ENCODE measurements at places on chromosomes 13 and 19.
A peak's percentile ranks its signal among the peaks of the same experiment; 100 is the strongest.

DNA sequence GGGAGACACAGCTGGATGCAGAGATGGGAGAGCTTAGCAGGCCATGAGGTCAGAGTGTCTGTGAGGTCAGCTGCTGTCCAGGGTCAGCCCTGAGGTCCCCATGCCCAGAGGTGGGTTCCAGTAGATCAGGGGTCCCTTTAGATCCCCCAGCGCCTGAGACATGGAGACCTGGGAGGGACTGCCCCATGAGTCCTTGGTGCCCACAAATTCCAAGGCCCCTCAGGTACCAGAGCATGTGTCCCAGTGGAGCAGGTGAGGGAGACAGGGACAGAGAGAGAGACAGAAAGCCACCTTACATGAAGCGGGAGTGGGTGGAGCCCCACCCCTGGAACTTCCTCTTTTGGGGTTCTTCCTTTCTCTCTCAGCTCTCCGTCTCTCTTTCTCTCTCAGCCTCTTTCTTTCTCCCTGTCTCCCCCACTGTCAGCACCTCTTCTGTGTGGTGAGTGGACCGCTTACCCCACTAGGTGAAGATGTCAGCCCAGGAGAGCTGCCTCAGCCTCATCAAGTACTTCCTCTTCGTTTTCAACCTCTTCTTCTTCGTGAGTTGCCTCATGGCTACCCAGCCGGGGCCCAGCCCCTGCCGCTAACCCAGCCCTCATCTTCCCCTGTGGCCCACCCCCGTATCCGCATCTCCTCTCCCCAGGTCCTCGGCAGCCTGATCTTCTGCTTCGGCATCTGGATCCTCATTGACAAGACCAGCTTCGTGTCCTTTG is at the start of gene CD37:
Gene CD37, plus strand, starts transcription at position 336 of the 713 bp plus-strand sequence. Its CDS starts 135 bp downstream, at position 471.
- no peak for DNase-seq

DNA sequence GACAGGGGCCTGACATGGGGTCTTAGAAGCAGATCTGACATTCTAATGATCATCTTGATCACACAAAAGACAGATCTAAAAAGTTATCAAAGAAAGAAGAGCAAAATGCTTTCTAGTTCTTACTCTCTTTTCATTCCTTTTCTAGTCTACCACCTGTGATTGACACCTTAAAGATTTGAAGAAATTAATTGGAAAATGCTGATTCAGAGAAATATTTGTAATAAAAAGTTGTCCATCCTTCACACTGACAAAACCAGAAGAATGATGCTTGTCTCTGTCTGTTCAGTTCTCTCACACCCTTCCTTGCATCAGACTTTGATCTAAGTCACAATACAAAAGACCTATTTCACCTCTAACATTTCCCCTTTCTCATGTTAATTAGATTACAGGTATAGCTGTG is 182.4 kb downstream of the RAP2A start:
- no peak for DNase-seq

DNA sequence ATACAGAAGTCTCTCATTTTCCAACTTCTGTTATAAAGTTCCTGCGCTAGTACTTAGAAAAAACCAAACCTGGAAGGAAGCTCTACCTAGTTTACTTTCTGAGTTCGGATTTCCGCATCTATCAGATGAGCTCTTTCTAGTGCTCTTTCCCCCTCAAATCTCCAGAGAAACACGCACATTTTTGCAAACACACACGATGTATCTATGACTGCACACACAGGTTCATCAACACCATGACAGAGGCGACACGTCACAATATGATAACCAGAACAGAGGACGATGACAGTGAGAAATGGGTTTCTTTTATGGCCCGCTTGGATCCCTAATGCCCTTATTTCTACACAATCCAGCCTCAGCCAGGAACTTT is 629 bp upstream of the LRRC63 start:
- no peak for DNase-seq

- no peak for DNase-seq
Observed at GRCh38 chr19:18297308-18297707, 15.9 kb upstream of the JUND start.

DNA sequence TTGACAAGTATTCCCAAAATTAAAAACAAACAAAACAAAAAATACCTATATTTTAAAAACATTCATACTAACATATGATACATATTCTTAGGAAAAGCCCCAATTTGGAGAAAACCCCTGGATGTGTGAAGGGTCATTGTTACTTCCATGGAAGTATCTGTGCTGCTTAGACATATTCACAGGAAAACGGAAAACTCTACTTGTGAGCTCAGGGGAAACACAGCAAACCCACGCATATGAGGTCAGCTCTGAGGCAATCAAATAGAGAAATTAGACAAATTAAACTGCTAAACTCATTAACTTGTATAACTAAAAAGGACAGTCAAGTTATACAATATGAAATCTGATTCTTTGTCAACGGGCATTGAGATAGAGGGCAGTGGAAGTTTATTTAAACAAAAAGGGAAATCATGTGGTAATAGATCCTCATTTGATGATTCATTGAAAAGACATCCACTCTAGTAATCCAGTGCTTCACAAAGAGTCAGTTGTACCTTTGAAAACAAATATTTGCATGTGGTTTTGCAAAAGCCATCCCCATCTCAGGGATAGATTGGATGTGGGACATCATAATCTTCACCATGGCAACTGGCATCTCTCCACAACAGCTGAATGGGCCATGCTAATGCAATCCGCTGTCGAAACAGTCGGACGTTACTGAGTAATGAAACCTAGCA is 423.4 kb downstream of the ITGBL1 start:
- peak; percentile 45 for DNase-seq

- no peak for DNase-seq
Observed at GRCh38 chr13:58704953-58705352, 1073.4 kb downstream of the PCDH17 start.

GRCh38 chr19:48644839-48645619 is 958 bp downstream of the CA11 start:
- peak; percentile 57 for DNase-seq

DNA sequence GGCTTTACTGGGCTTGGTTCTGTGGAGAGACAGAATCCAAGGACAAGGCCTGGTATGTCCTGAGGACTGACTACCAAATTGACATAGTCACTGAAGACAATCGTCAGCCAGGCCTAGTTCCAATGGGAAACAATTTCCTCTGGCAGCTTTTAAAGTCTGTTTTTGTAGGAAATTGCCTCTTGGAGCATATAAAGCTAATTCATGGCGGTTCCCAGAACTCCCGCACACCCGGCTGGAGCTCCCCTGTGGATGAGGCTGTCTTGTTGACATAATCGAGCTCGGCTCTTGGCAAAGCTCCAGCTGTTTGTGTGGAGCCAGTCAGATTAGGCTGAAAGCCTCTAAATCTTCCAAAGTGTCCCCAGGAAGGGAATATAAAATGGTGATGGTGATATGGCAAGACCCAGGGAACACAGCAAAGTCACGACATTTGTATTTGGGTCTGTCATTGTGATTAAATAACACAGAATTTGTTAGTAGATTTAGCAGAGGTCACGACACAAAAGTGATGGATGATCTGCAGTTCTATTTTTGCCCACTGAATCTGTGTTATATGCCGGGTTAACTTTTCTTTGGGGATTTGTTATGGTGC is 395.0 kb downstream of the PCDH9 start:
- no peak for DNase-seq

DNA sequence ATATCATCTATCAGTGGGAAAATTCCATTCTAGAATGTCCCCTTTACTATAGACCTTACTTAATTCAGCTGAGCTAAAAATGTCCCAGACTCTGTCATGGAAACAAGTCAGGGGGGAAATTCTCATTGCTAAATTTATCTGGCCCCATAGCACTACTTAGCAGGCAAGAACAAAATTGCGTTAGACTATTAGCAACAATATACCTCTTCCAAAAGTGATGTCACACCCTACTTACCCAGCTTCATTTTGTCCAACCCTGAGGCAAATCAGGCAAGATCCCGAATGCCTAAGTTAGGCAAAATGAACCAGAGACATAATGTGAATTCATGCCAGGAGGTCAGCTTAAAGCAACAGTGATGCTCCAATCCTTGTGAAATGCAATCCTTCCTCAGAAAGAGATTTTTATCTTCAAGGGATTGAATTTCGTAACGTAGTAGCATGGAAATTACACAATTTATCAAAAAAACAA is 93.7 kb downstream of the FRY start:
- DNase-seq: peak; percentile 61

- DNase-seq: no peak
Observed at GRCh38 chr13:66532845-66533244, 697.3 kb downstream of the PCDH9 start.

- no peak for DNase-seq
Observed at GRCh38 chr19:275958-276646, 15.1 kb downstream of the PLPP2 start.

DNA sequence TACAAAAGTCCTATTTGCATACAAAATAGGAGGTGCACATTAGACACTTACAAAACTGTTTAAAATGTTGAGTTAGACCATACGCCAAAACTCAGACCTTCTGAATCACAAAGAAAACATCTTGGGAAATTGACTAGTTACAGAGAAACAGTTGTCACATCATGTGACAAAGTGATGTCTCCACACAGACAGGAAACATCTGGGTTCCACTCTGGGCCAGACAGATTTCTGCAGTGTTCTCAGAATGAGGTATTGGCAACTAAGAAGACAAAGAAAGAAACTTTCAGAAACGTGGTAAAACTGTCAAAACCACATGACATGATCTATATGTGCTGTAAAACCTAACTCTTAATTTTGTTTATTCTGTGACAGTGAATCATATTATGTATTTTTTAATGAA is 6.7 kb downstream of the ZNF793 start:
- DNase-seq: no peak

DNA sequence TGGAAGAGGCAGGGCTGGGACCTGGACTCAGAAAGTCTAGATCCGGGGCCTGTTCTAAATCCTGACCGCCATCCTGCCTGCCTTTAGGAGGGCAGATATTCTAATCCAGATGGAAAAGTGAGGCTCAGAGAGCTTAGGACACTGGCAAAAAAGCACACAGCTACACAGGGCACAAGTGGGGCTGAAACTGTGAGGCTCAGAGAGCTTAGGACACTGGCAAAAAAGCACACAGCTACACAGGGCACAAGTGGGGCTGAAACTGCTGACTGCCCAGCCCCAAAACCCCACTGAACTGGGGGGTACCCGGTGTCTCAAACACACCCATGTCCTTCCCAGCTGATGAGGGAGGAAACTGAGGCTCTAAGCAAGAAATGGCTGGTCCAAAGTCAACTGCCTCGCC is 2.0 kb downstream of the AKT1S1 start:
- DNase-seq: no peak

- no peak for DNase-seq
Observed at GRCh38 chr13:33186861-33187291, 98.7 kb downstream of the STARD13 start.

GRCh38 chr19:3062165-3063105 is at the start of gene TLE5:
Gene TLE5, minus strand, starts transcription at chr19:3062495. Its CDS starts 295 bp downstream, at chr19:3062200.
- no peak for DNase-seq

- DNase-seq: peak; percentile 75
Observed at GRCh38 chr13:92769046-92769445, 457.6 kb upstream of the GPC6 start.

GRCh38 chr19:7862413-7862951 is 11.7 kb downstream of the PRR36 start:
- no peak for DNase-seq

DNA sequence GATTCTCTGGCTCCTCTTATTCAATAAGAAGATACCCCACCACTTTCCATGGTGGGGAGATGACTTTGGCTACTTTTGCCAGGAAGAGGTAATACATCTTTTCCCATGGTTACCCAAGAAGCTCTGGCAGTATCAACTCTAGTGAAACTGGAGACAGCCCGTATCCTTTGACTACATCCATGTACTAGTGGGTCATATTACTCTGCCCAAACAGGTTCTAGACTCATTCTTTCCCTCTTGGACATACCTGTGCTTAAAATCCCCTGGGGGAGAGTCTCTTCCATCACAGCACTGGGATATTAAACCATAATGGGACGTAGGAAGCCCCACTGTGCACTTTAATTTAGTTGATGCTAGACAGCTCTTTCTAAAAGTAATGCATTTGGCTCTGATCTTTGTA is 144.7 kb upstream of the KLF12 start:
- DNase-seq: no peak

DNA sequence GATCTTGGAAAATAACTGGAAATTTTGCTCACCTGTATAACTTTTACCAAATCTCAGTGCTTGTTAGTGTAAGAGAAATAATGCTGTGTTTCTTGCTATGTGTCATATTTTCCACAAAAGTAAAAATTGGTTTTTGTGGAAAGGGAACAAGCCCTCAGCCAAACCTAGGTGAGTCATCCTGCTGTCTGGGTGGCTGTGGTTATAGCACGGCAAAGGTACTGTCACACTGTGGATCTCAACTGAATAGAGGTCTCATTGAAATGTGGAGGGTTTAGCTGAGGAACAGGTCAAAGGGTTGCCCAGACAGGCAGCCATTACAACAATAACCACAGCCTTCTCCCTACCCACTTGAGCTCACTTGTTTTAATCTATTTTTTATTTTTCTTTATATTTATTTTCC is 338.8 kb upstream of the DACH1 start:
- DNase-seq: no peak

DNA sequence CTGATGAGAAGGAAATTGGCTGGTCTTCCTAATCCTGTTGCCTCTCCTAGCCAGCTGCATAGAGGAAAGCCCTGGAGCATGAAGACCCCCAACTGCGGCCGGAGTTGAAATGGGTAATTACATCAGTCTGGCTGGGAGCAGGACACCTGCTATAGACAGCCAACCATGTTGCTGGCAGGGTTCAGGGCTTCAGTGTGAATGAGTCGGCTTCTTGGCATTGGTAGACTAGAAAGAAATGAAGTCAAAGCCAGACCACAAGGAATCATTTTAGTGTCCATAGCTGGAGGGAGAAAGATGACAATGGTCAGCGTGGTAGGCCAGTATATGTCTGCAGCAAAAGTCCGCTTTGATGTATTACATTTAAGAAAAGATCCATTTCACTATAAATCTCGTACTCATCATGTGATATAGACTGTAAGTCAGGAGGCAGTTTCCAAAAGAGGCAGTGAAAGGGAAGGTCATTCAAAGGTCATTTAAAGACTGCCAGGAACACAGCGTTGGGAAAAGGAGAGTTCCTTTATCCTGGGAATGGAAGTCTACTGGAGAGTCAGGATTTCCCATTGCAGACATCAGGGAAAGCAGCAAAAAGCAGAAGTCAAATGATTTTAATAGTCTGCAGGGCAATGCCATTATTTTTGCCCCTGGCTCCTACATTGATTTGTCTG is 262.7 kb downstream of the DNAJC15 start:
- DNase-seq: no peak

DNA sequence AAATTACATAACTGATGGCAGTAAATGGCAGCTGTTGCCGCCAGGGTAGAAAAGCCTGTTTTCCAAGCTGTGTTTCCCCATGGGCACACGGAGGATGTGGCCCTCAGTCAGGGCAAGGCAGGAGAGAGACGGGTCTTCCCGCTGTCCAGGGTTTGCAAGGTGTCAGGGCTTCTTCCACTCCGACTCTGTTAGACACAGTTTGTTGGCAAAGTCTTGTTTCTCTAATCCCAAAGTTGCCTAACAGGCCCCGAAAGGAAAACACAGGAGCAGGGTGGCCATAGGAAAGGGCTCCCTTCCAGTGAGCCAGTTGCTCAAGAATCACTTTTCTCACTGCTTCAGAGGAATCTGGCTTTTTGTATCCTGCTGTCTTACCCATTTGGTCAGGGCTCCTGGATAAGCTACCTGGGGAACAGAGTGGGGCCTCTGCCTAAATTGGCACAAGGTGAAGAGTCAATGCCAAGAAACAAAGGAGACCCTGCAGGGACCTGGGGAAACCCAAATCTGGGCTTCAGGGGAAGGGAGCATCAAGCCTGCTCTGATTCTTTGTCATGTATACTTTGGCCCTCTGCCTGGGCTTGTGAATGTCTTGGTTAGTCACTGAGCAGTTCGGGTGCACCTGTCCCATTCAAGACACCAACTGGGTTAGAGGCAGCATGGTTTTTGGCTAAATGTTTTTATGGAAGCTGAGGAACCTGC is 29.0 kb upstream of the CXCL17 start:
- DNase-seq: no peak

- DNase-seq: no peak
Observed at GRCh38 chr19:2103045-2103707, 6.5 kb downstream of the IZUMO4 start.
